ENCODE measurements at places on chromosomes 2 and 18. TPM values are rescaled to one million over a fixed set of nuclear protein-coding genes. Genes with fewer than 3 reads are reported as not detected.

The TMX3 gene
- total RNA-seq, result 40.1 TPM

The INHA gene
- 17.3 TPM for total RNA-seq

DNA sequence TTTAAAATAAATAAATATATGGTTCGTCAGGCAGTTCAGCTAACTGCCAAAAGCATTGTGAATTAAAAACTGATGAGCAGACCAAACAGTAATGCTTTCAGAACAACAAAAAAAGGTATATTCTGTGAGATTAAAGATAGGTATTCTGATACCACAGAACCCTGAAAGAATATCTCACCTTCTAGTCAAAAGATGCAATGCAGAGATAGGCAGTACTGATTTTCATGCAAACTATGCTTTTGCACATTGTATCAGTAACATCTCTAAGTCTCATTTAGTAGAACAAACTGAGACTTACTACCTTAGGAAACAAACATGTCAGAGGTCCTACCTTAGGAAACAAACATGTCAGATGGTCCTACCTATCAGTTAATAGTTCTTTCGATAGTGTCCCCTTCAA, 32.4 kb downstream of the CUL3 start:
- no peak for DNase-seq

GRCh38 chr18:9919564-9920232, 5.9 kb downstream of the VAPA start:
- DNase-seq, result no peak

The ACTG2 gene
- total RNA-seq, result 3.6 TPM

GRCh38 chr2:178650554-178650953, 156.7 kb downstream of the TTN start:
- DNase-seq, result no peak

DNA sequence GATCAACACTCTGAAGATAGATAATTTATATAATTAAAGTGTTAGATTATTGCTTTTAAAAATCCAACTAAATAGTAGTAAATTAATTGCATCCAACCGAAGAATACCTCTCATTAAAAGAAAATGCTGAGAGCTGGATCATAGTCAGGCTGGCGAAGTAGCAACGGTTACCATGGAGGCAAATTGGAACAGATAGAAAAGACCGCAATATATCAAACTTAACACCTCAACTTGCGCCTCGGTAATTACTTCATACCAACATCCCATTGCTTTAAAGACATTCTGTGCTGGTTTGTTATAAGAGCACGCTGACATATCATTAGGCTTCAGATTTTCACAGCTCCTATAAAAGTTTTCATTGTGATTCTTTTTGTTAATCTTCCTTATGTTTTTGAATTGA, 183.8 kb upstream of the ZC3H15 start:
- DNase-seq, result no peak

DNA sequence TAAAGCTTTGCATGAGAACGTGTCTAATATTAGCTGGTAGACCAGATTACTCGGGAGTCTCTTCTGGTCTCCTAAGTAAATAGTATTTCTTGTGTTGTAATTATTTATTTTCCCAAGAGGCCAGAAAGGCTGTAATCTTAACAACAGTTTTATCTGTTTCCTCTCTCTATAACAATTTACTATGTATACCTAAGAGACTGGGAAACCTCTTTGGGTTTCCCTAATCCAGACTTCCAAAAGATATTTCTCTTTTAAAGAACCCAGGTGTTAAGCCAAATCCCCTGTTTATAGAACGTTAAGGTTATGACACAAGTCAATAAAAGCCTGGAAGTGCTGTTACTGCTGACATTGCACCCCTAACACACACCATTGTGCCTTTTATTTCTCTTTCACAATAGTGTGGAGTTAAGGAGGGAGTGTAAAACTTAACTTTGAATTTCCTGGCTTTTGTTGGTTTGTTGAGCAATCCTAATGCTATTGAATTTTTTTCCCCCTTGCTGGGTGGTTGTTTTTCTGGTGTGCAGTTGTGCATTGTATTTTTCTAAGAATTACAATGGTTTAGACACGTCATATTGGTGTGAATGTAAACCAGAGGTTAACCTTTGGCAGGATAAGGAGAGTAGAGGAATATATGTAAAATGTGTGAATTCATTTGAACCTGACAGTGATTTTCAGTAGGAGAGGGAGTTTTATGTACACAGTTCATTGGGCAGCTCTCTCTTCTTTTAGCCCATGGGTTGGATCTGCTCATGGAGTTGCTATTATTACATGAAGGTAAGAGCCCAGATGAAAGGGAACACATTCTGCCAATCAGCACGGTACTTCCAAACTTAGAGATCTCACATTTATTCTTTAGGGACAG, 192.8 kb downstream of the MTX2 start:
- DNase-seq, result no peak

- no peak for DNase-seq
Observed at GRCh38 chr2:106990297-106990696, 104.3 kb upstream of the ST6GAL2 start.

GRCh38 chr2:61995515-61995914, 90.0 kb downstream of the COMMD1 start:
- DNase-seq, result no peak

DNA sequence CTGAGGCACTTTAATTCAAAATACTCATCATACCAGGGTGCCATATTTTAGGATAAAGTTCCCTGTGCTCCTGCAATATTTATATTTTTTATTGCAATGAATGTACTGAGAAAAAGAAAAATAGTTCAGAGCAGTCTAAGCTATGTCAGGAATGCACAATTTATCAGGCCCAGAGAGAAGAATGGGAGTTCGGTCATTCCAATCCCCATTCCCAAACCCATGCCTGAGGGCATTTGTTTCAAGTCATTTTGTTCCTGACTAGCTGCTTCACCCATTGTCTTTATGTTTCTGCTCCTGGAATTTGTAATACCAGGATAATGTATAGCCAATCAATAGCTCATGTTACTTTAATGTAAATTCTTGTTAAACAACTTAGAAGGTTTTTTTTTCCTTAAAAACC, 24.4 kb upstream of the FTCDNL1 start:
- no peak for DNase-seq

The EPB41L3 gene
- total RNA-seq, result 20.8 TPM

The CD28 gene
- 1.5 TPM for total RNA-seq

The TMEM182 gene
- total RNA-seq, result 106 TPM

- DNase-seq, result no peak
Observed at GRCh38 chr2:195561116-195561921, 95.7 kb upstream of the SLC39A10 start.

GRCh38 chr18:49838381-49838780, 25.0 kb upstream of the ACAA2 start:
- no peak for DNase-seq

DNA sequence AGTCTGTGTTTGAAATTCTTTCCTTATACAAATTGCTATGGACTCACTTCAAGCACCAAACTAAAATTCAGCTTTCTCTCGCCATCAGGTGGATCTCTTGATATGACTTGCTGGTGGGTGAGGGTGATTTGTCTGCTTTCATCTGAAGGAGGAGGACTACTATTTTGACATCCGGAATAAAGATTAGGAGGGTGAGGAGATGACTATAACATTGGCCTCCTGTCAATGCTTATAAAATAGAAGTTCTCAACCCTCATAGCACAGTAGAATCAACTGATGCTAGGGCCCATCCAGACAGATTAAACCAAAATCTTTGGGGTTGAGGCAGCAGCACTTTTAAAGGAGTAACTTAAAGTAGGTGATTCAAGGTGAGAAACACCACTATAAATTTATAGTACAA, 120.4 kb upstream of the DNAJC10 start:
- DNase-seq, result no peak

DNA sequence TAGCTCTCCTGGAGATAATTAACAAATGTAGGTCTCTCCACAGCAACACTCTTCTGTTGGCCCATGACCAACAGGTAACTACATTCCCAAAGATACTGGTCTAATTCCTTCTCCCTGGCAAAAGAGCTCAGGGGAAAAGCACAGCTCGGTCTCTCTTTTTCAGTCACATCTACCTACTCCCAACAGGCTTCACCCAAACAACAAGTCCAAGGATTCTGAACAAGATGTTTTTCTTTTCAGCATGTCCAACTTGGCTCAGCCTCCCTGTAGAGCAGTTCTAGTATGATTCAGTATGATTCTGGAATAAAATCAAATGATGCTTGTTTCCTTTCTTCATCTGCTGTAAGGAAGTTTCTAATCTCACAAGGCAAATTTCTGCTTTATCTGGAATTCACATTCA, 1704.8 kb upstream of the PIK3C3 start:
- DNase-seq, result no peak

DNA sequence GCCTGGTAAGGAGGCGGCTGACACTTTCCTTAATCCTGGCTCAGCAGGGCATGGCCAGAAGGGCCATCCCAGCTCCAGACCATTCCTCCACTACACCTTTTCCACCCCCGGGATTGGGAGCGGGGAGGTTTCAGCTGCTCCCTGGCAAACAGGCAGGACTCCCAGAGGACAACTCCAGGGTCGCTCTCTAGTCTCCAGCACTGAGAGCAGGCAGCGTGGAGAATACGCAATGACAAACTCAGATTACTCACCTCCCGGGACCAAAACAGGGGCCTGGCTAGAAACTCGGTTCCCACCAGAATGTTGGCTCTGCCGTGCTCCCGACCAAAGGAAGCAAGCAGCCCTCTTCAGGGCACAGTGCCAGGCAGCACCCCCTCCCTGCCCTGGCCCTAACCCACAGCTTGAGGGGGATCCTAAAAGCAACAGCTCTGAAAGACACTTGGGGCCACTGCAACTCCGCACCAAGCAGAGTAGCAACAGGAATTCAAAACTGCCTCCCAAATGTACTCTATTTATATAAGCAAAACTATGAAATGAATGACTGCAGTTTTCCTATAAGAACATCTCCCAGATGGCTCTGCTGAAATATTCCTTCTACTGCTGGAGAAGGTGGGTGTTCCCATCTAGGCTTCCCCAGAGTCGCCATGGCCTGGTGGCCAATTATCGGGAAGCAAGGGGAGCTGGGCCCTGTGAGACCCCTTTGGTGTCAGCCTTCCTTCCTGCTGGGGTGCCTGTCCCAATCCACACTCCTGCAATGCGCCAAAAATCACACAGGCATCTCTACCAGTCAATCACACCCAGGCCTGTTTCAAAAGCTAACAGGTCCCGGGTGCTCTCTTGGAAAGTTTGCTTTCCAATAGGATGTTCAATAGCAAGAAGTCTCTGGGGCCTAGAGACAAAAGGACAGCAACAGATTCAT, 61.2 kb upstream of the POMC start:
- peak; percentile 68 for DNase-seq

DNA sequence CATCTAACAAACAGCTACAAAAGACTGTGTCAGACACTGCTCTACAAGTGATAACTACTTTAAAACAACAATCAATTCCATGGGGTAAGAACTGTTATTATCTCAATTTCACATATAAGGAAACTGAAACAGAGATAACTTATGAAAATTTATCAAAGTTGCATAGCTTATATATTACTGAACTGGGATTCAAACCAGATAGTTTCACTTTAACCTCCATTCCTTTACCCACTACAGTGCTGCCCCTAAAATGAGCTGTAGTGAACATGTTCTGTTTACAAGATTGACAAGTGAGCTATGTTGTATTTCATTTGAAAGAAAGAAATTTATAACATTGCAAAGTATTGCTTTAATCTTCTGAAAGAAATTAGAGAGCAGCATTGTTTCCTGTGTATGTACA, 14.1 kb upstream of the GCG start:
- no peak for DNase-seq

GRCh38 chr2:61235716-61236115, 73.7 kb downstream of the C2orf74 start:
- DNase-seq, result no peak

The MC2R gene
- total RNA-seq, result not detected

The TGFA gene
- total RNA-seq, result 0.96 TPM

The GREB1L gene
- 17.0 TPM for total RNA-seq

DNA sequence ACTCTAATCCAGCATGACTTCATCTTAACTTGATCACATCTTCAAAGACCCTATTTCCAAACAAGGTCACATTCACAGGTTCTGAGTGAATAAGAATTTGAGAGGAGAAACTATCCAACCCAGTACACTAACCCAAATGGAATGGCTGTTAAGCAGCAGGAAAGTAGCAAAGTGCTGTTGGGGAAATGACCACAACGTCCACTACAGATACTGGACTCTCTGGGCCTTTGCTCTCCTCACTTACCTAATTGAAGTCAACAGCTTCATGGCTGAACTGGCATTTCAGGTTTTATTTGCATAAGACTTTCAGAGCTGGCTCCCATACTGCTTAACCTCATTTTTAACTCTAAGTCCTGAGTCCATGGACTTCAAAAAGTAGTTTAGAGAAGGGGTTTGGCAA, 38.0 kb upstream of the ACVR2A start:
- DNase-seq, result no peak

- no peak for DNase-seq
Observed at GRCh38 chr2:221555494-221555846, 16.6 kb downstream of the EPHA4 start.

The SERPINB5 gene
- not detected for total RNA-seq

GRCh38 chr18:69399253-69399652, 1.4 kb upstream of the DOK6 start:
- no peak for DNase-seq

GRCh38 chr18:62198259-62198658, 11.2 kb downstream of the RELCH start:
- DNase-seq, result no peak

DNA sequence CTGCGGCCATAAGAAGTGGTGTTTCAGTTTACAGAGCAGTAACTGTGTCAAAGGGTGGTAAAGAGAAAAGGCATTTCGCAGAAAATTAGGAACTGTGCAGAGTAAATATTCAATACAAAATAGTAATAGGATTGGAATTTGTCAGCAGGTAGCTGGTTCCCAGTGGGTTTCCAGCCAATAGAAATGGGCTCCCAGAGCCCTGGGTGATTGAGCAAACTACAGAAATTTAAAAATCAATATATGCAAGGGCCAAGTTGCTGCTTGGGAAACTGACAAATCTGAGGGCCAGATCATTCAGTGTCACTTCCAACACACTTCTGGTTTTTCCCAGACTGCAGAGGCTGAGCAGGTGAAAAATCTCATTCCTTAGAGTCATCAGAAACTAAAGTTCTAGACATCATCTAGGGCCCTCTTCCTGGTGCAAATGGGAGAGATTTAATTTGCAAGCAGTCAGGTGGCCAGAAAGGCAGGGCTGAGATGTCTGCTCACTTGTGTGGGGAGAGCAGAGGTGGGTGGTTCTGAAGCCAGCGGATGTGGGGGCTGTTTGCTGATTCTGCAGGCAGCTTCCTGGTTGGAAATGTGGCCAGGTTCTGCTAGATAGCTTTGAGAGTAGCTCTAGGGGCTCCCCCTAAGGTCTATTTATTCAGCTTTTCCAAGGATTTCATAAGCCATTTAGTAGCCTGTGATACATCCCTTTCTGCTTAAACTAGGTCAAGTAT, 182.4 kb downstream of the NCK2 start:
- DNase-seq, result no peak

GRCh38 chr18:23972453-23972852, 42.1 kb upstream of the TTC39C start:
- no peak for DNase-seq

- no peak for DNase-seq
Observed at GRCh38 chr2:233961905-233962304, 44.7 kb downstream of the TRPM8 start.

The SLC38A11 gene
- not detected for total RNA-seq

- peak; percentile 1 for DNase-seq
Observed at GRCh38 chr2:241136191-241136590, 13.1 kb downstream of the PASK start.

- DNase-seq, result no peak
Observed at GRCh38 chr2:27627963-27628766, 647 bp downstream of the CCDC121 start.

GRCh38 chr2:73141896-73142295, 29.1 kb upstream of the RAB11FIP5 start:
- no peak for DNase-seq

GRCh38 chr18:49725809-49726674, 87.3 kb downstream of the ACAA2 start:
- peak; percentile 82 for DNase-seq
